Gastroesophageal sphincter (tissue), 4 donors: ENCODE measurements at places on chromosomes 16 and 17.

GRCh38 chr16:4217204-4218131, 24.4 kb downstream of the SRL start:
- ATAC-seq = peak; percentile 27

- no peak for ATAC-seq
Measured at GRCh38 chr16:5225931-5226655, 128.5 kb upstream of the EEF2KMT start.

DNA sequence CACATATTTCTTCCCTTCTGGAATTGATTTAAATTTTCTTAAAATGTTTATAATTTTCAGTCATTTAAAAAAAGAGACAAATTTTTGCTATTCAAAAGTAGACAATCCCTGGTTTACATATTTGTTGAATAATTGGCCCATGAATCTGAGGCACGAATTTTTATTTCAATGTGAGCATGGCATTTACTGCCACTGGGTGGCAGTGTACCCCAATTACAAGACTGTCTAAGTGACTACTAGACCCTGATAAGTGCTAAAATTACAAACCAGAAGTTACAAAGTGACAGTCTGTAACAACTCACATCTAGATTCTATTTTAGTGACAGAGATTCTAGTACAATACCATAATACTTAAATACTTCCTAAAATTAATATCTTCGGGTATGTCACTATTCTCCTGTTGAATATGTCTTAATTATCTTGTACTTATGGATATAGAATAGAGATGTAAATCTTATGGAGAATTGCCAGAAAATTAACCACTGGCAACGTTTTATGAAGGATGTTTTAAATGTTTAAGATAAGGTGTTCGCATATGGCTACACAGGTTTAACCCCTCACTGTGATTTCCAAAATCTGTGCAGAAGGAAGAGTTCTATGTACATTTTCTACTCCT, 235.8 kb downstream of the MAP2K4 start:
- ATAC-seq = no peak

DNA sequence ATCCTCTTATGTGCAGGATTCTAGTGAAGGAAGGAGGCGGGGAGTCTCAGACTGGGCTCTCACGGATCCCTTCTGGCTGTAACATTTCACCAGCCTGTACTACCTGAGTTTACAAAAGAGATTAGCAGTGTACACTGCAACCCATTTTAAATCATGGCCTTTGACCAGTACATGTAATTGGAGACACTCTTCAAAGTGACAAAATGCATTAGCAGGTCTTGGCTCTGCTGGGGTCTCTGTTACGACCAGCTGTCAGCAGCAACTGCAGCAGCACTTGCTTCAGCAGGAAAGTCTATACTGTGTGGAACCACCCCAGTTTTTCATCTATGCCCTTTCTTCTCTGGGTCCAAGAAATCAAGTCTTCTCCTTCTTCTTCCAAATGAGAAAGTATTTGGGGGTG, 322.8 kb upstream of the ASIC2 start:
- ATAC-seq = no peak

DNA sequence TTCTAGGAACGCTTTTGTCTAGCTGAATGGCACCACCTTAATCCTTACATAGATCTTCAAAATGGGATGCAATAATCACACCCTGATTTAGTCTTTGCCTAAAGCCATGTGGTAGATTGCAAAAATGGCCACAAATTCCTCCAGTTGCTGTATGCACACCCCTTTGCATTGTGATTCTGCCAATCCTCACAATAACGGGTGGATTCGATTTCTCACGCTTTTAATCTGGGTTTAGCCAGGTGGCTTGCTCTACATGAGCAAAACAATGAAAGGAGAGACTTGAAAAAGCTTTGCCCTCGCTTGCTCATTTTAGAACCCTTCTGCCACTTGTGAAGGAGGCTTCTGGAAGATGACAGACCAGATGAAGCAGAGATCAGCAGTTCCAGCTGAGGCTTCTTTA, 50.3 kb upstream of the B4GALNT2 start:
- ATAC-seq = no peak

GRCh38 chr16:4209666-4210065, 32.2 kb downstream of the SRL start:
- ATAC-seq = no peak

GRCh38 chr17:41500131-41500911, 5.1 kb downstream of the KRT13 start:
- no peak for ATAC-seq

DNA sequence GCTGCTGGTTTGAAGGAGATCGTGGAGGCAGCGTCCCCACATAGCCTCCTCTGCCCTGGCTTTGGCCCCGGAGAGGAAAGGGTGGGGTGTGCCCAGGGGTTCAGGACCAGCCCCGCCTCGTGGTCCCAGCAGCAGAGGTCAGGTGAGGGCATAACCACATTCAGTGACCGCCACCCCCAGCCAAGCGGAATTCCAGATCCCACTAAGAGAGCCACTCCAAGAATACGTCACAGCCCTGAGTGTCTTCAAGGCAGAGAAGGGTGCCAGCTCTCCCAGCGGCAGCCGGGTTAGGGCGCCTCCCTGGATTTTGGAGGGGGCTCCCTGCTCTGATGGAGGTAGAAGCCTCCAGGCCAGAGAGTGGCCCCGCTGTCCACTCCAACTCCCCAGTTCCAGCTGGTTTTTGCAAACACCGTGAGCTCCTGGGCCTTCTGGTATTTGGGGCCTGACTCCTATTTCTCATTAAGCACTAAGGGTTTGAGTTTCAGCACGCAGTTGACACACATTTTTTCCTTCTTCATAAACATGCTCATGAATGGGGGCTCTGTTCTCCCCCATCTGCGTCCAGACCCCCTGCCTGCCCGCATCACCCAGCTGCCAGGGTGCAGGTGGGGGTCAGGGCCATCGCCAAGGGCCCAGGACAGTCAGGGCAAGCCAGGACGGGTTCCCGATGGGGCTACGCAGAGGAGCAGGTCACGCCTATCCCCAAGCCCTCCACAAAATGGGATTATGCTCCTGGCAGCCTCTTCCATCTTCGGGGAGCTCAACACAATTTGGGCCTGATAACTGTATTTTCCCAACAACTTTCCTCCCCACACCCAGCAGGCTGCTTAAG, 98.4 kb upstream of the PLCG2 start:
- ATAC-seq = no peak

DNA sequence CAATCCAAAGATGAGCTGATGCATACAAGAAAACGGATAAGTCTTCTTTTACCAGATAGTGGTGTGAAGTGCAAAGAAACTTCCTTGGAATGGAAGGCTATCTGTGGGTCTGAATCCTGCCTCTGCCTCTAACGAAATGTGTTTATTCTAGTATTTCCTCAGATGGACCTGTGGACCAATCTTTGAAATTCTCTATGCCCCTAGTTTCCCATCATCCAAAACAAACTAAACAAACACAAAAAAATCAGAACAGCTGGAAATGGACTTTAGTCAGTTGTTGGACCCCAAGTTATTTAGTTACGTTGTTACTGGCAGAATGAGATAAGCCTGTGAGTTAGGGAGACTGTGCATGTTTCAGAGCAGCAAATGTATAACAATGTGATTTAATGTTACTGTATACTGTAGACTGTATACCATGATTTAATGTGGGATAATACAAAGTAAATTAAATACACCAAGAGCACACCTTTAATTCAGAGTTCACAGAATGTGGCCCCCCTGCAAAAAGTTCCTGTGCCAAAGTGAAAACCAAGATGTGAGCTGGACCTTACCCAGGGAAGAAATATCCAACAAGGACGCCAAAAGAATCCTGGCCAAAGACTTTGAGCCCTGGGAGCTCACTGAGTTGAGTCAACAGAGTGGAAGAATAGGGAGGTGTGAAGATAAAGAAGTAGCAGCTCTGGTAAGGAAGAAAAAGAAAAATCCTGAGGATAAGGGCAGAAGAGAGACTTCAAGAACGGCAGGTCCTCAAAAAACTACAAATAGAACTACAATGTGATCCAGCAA, 255.2 kb downstream of the CNTNAP4 start:
- ATAC-seq = no peak

DNA sequence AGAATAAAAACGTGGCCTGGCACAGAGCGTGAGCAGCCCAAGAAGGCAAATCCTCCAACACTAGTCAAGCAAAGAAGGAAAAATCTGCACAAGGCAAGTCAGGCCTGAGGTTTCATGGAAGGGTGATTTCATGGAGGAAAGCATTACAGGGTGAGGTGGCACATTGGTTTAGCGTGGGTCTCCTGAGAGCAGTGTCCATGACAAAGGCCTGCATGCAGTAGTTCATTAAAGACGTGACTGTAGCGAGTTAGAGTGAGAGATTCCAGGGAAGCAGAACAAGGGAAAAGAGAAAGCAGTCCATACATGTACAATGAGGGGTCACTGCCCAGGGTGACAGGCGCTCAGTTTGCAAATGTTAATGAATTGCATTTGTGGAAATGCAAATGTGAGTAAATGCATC, 285.0 kb upstream of the ERCC4 start:
- no peak for ATAC-seq

GRCh38 chr17:75344666-75345065, 55.4 kb upstream of the SLC25A19 start:
- ATAC-seq = no peak

GRCh38 chr17:48489781-48490180, 41.0 kb downstream of the HOXB1 start:
- ATAC-seq = no peak

GRCh38 chr16:189604-190186, 9.4 kb downstream of the HBQ1 start:
- ATAC-seq = no peak

DNA sequence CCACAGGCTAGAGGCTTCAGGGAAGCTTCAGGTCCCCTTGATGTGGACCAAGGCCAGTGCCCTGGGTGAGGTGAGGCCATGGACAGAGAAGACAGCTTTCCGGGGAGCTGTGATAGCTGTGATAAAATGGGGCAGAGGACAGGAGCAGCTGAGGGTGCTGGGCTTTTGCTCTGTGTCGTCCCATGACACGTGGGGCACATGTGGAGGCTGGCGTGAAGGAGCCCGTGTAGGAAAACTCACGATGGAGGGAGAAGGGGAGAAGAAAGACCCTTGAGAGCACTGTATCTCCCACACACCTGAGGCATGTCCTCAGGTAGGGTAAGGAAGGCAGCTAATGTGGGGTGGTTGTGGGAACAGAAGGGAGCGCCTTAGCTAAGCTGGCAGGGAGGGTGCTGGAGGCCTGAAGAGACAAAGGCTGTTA, 21.3 kb downstream of the B9D1 start:
- ATAC-seq = no peak

DNA sequence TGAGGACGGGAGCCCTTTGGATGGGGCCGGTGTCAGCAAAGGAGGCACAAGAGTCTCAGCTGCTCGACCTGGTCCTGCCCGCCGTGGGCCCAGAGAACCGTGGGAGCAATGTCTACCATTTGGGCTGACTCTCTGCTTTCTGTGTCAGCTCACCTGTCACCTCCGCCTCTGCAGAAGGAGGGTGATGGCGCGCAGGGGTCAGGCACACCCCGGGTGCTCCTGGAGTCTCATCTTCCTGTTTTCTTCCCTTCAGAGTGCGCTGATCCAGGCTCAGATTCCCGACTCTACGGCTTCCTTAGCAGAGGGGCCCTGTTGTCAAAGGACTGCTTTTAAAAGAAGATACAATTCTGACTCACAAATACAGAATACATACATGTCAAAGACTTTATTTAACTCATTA, 167.1 kb downstream of the BANP start:
- ATAC-seq = no peak

GRCh38 chr16:1285669-1286512, 23.5 kb upstream of the UBE2I start:
- ATAC-seq = no peak
